ENCODE measurements at places on chromosomes 6 and 20.

DNA sequence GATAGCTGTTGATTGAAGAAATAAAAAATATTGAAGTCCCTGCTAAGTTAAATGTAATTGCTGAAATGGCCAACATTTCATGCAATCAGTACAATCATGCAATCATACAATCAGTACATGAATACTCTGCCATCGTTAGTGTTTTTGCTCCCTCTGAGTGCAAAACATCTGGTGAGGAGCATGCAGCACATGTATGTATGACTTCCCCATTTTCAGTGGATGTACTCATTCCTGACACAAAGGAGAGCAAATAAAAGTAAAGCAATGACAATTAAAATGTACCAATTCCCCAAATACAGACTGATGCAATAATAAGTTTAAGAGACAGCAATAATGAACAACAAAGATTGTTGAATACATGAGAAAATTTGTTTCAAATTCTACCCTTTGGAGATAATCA lies 140.7 kb downstream of the PLCB1 start:
- no peak for DNase-seq

GRCh38 chr6:3616565-3617176 lies 134.8 kb downstream of the PXDC1 start:
- no peak for DNase-seq

DNA sequence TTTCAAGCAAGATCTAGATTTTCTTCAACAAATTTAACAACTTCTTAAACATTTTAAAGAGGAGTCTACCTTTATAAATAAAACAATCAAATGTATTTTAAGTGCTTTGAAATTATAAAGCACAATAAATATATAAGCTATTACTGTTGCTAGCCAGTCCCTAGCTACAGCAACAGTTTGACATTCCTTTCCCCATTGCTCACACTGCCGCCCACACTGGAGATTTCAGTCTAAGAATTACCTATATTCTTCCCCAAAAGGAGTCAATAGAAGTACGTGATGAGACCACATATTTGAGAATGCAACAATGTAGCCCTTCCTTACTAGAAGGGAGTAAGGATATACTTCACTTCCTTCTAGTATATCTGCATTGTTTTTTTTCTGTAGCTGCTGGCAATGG lies 65.3 kb upstream of the RNF146 start:
- DNase-seq = no peak

- no peak for DNase-seq
Observed at GRCh38 chr20:59284470-59284869, 15.9 kb upstream of the EDN3 start.

DNA sequence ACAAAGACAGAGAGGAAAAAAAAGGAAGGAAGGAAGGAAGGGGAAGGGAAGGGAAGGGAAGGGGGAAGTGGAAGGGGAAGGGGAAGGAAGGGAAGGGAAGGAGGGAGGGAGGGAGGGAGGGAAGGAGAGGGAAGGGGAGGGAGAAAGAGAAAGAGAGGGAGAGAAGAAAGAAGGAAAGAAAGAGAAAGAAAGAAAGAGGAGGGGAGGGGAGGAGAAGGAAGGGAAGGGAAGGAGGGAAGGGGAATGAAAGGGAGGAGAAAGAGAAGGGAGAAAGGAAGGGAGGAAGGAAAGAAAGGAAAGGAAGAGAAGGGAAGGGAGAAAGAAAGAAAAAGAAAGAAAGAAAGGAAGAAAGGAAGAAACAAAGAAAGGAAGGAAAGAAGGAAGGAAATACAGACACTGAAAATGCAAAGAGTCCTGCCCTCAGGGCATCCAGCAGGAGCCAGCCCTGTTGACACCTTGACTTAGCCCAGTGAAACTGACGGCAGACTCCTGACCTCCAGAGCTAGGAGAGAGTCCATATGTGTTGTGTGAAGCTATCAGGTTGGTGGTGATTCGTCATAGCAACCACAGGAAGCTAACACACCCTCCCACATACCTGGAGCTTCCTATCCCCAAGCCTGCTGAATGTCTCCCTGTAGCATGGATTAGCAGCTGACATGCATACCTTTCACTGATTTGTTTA lies 58.7 kb upstream of the SULF2 start:
- no peak for DNase-seq

GRCh38 chr20:58841539-58842264 lies 9.0 kb downstream of the GNAS-AS1 start:
- no peak for DNase-seq

DNA sequence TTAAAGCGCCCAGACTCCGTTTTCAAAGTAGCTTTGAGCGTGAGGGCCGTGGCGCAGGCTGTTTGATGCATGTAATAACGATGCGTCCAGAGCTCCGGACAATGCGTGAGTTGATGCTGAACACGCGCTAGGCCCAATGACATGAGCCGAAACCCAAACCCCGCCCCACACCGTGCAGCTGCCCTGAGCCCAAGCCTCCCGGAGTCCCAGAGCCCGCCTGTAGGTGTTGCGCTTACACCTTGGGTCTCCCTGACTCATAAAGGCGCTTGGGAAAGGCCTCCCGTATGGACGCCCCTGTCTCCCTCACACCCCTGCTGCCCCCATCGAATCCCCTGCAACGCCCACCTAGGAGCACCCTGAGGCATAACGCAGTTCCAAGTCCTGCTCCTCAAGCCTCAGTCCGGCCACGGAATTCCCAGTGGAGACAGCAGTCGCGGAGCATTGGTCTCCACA lies 87.6 kb downstream of the ERMARD start:
- no peak for DNase-seq

DNA sequence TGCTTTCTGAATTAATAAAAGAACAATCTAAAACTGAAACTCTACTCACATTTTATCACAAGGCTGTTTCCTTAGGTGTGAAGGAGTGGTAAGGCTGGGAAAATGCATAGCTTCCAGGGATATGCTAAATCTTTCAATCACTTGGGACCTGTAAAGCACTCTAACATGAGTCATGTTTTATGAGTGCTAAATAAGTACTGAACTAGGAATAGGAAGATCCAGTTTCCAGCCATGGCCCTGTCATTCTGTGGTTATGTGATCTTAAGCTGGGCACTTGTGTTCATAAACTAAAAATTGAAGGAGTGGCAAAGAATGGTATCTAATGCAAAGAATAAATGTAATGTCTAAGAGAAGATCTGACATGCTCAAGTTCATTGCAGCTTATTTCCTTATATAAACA lies 6.1 kb upstream of the TMEM200A start:
- DNase-seq = no peak

DNA sequence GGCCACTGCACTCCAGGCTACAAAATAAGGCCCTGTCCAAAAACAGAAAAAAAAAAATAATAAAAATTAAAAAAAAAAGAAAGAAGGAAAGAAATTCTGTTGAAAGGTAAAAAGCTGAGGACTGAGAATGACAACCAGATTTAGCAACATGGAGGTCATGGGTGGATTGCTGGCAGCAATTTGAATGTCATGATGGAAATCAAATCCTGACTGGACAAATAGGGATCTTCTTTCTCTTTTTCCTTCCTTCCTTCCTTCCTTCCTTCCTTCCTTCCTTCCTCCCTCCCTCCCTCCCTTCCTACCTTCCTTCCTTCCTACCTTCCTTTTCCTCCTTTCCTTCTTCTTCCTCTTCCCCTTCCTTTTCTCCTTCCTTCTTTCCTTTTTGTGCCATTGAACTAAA lies 553.3 kb upstream of the FLRT3 start:
- no peak for DNase-seq

DNA sequence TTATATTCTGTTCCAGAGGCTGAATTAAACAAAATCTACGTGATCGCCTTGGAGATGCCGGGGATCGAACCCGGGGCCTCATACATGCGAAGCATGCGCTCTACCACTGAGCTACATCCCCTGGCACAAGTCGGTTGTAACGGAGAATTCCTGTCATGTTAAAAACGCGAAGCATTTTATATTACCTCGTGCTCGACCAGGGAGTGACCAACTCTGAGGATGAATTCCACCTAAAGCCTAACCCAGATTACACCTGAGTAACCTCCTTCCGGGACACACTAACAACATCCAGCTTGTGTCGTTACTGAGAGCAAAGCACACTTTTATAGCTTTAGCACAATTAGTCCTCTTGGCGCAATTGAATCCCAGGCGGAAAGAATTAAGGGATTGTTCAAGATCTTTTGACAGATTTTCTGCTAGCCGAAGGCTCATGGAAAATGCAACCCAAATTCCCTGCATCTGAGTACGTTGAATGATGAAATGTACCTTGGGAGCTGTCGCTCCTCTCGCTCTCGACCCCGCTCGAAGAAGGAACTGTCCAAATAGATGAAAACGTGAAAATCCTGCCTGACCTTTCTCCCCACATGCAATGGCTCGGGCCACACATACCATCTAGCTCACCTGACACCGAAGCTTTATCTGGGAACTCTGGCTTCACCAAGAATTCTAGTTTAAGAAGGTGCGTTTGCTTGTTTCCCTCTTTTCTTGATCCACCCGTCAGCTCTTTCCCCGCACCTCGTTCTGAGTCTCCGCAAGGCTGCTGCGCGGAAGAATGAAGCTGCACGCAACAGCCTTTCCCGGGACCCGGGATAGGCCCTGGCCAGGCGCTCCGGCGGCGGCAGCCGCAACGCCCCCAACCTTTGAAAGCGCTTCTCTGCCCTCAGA lies 148.3 kb downstream of the GPX5 start:
- peak; percentile 4 for DNase-seq

DNA sequence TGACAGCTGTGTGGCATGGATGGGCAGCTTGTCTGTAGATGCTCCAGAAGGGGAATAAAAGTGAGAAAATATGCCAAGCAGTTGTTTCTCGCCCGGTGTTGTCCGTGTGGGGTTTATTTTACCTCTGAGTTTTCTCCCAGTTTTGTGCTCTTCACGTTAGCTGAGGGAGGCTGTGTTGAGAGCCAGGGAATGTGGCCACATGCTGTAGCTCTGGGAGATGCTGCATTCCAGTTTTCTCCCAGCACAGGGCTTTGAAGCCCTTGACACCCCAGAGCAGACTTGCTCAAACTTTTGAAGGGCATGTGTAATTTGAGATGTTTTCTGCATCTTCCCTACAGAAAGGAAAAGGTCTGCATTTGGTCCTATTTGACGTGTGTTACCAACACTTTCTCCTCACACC lies 67.7 kb downstream of the RREB1 start:
- no peak for DNase-seq

- no peak for DNase-seq
Observed at GRCh38 chr20:21836346-21836745, 130.9 kb downstream of the PAX1 start.

- no peak for DNase-seq
Observed at GRCh38 chr6:29071831-29072723, 15.0 kb downstream of the OR2B3 start.

DNA sequence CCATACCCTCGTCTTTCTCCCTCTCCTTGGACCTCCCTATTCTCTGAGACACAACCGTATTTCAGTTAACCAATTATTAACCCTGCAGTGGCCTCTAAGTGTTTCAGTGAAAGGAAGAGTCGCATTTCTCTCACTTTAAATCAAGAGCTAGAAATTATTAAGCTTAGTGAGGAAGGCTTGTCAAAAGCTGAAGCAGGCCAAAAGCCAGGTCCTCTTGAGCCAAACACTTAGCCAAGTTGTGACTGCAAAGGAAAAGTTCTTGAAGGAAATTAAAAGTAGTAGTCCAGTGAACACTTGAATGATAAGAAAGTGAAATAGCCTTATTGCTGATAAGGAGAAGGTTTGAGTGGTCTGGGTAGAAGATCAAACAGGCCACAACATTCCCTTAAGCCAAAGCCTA lies 58.3 kb downstream of the SNX9 start:
- no peak for DNase-seq

DNA sequence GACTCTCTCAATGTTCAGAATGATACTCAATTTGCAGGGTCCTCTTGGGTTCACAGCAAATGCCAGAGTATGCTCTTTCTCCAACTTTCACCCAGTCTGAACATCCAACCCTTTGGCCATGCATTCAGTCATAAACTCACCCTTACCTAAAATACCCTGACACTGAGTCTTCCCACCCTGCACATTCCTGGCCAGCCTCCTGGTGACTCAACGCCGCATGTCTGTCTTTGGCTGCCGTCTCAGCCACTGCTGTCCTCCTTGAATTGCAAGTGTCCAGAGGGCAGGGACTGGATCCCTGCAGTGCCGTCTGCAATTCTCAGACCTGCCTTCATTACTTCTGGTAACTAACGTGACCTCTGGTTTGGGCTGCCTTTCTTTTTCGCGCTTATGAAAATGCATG lies 593.4 kb downstream of the QKI start:
- DNase-seq = no peak

DNA sequence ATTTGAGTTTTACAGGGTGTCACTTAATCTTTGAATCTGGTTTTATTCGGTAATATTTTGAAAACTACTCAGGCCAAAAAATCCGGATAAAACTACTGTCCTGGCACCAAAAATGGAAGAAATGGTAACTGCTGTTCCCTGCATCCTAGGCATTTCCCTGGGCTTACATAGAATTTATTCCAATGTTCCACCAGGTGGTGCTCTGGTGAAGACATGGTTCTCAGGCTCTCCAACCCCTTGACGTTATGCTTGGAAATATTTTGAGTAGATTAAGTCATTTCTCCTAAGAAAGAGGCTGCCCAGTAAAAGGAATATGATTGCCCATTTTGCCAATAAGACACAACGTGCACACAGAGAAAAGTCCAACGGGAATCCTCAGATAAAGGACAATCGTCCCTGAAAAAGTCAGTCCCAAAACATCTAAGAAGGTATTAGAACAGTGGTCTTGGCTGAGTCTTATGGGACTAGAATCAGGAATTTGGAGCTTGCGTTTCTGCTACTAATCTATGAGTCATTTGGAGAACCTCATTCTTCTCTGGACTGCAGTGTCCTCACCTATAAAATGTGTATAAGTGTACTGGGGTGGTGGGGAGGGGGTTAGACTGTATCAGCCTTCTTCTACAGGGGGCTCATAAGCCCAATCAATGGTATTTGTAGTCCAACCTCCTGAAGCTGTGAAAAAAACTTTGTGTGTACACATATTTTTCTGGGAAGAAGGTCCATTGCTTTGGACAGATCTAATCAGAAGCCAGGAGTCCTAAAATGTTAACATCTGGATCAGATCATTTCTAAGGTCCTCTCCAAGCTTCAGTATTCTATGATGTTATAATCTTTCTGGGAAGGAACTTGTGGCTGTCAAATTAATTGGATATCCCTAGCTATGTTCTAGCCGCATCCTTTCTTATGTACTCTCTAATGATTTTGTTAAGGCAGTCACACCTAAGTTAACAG lies 131.0 kb upstream of the BMP2 start:
- DNase-seq = no peak

GRCh38 chr6:38654263-38654662 lies 14.5 kb upstream of the BTBD9 start:
- no peak for DNase-seq

DNA sequence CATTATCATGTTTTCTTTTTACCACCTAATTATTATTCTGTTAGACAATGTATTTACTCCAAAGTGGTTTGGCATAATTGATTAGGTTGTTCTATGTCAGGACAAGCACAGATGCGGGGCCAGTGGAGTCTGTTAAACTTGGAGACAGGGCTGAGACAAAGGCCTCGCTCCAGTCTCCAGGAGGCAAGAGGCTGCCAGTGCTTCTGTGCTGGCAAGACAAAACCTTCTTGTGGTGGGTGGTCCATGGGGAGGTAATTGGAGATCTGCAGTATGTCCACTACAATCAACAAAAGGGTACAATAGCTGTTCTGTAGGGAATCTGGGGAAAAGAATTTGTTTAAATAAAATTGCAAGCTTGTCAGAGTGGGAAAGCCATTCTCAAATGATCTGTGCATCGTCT lies 677.2 kb upstream of the SLC35B3 start:
- DNase-seq = no peak
